Activated T-helper 1 cell treated with anti-CD3 and anti-CD28 coated beads, Interleukin-2, amount 50 U/mL, for 16 hours (primary cell): ENCODE measurements at places on chromosomes 11 and 22.

DNA sequence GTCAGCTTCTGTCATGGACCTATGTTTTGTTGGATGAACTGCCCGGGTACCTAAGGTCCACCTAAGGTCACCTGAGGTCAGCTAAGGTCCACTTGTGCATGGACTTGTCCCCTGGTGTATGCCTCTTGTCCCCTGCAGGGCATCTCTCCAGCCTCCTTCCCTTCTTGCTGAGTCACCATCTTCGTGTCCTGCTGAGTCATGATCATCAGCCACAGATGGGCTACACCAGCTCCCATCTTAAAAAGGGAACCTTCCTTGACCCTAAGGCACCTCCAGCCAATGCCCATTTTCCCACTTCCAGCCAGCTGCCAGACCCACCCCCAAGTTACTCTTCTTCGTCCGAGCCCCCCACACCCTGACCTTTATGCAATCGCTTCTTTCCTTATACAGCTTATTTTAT, 544.9 kb downstream of the TBC1D22A start:
- no peak for DNase-seq

DNA sequence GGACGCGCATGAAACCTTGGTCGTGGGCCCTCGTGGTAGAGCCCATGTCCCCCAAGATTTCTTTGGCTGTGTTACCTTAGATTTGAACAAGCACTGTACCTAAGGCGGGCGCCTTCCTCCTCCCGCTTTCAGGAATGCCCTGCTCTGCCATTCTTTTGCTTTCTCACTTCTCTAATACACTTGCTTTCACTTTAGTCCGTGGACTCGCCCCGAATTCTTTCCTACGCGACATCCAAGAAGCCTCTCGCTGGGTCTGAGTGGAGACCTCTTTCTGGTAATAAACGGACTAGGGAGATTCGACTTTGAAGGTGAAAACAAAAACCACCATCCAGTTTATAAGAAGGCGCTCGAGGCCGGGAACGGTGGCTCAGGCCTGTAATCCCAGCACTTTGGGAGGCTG, 1.2 kb upstream of the NUP50 start:
- DNase-seq = no peak

DNA sequence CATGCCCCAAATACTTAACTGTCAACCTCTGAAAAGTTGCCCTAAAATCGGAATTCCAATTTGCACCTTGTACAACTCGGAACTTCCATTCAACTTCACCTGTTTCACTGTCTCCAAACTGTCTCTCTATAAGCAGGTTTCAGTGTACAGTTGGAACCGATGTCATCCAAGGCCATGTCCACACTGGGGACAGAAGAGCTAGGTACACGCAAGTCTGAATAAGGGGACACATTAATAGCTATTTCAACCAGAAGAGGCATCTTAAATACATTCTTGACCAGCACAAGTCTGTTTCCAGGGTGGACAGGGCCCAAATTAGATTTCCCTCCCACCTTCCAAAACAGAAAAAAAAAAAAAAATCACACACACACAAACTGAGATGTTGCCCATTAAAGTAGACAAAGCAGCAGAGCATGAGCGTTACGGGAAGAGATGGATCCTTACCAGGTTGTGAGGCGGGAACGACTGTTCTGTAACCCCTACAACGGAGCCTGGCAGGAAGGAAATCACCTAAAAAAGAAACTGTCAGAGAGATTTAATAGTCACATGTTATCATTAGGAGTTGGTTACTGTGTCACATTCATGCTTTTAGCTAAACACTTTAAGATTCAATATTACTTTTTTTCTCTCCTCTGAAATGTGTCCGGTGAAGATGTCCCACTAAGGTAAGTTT, 1.7 kb downstream of the CREBZF start:
- no peak for DNase-seq

DNA sequence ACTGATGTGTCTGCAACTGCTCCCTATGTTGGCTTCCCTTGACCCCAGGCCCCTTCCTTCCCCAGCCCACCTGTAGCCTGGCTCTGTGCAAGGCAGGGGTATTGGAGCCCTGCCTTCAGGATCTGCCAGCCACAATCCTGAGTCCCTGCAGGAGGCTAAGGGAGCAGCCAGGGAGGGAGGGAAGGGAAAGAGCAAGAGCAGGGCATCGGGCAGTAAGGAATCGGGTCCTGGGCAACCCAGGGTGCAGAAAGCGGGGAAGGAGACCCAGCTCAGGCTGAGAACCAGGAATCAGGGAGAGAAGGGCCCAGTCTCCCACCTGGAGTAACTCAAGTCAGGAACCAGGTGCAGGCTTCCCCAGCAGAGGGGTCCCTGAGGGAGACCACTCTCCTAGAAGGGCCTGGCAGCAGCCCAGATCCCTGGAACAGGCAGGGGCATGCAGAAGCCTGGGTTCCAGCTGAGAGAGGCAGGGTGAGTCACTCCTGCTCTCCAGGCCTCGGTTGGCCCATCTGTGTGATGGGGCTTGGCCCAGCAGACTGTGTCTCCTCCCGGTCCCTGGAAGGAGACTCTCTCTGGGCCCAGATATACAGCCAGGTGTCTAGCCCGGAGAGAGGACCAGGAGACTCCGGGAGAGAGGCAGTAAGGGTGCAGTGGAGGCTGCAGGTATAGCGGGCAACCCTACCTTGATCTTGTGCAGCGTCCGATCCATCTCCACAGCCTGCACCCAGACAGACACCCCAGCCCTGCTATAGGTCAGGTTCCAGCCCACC, 13.4 kb downstream of the STARD10 start:
- no peak for DNase-seq

GRCh38 chr11:71929491-71929890, 645 bp downstream of the RNF121 start:
- DNase-seq = no peak

- no peak for DNase-seq
Measured at GRCh38 chr22:30309951-30310741, 16.6 kb downstream of the TBC1D10A start.

DNA sequence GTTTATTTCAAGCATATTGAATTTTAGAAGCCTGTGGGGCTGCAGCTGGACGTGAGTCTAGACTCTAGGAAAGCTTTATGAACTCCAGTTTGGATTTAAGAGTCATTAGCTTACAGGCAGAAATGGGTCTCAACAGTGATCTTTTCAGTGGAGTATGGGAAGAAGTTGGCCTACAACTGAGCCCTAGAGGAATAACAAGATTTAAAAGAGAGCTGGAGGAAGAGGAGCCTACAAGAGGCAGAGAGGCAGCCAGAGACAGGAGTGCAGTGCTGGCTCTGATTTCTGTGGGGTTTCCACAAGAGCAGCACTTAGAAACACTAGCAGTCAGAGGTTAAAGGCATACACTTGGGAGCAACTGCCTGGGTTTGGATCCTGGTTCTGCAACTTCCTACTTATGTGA, 17.9 kb downstream of the APOL5 start:
- no peak for DNase-seq

DNA sequence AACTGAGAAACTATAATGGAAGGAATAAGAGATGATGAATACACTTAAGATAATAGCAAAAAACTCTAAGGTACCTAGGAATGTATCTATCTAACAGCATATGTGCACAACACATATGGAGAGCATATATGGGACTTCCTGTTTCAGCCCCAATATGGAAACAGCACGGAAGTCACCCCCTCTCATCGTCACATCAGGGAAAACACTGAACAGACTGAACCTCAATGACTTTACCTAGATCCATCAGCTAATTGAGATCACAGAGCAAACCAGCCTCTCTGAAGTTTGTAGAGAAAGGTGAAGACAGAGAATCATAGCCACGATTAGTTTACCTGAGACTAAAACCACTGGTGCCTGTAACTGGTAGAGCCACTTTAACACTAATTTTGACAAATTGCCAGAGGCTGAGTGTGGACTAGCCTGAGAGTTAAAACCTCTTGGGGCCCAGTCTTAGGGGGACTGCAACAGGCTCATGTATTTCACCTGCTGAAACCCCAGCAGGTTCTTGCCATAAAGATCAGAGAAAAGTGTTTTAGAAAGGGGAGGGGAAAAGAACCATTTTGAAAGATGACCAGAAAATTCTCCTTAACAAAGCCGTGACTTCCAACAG, 722.6 kb downstream of the TBC1D22A start:
- DNase-seq = no peak

DNA sequence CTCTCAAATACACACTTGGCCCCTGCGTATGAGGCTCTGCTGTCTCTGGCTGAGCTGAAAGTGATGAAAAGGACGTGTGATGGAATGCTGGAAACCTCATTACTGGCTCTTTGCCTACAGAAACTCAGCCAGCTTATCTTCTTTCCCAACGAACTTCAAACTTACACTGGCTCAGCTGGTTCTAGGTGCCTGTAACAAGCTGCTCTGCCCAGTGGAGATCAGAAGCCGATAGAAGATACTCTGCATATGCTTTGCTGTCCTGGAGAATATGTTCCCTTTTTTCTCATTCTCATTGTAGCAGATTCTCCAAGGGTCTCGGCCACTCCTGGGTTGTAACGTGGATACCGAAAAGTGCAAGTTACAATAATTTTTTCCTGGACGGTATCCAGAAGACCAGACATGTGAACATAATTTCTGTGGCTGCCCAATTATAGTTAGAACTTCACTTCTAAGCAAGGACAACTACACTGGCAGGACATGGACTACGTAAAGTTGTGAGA, 405.3 kb upstream of the CCDC90B start:
- no peak for DNase-seq

DNA sequence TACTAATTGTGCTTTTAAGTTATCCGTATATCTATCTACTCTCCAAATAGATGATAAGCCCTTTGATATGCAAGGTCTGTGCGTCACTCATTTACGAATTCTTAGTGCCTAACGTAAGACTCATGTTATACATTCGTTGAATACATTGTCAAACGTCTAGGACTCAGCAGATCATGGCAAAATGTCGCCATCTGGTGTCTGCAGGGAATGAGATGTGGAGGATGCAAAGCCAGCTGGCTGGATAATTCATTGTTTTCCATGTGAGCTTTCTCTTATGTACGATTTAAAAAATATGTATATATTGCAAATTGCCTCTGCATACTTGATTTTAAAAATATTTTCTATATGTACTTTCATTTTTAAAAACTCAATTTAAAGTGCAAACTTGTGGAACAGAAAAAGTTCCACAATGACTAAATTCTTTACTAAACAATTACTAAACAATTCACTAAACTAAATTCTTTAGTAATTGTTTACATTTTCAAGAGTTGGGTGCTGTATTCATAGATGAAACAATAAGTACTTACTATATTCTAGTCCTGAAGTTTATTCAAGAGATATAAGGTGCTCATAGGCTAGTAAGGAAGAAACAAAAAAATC, 33.8 kb downstream of the ZNF202 start:
- DNase-seq = no peak

GRCh38 chr11:118232659-118233058, 7.8 kb upstream of the JAML start:
- DNase-seq = no peak

- no peak for DNase-seq
Measured at GRCh38 chr11:128416976-128417375, 170.4 kb downstream of the ETS1 start.

DNA sequence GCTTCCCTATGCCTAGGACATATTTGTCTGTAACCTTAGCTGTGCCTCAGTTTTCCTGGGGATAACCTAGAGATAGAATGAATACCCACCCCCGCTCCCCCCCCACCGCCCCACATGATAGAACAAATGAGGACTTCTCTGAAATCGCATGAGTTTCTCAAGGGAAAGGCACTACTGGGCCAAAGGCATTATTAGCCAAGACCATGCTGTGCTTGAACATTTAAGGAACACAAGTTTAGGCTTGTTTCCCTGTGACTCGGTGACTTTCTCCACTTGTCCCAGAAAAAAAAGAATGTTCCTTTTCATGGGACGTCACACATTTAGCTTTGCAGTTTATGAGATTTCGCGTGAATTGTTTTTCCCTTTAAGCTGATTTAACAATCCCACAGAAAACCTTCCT, 51.4 kb upstream of the CRTAM start:
- DNase-seq = no peak

GRCh38 chr22:19709063-19709769, 5.1 kb upstream of the SEPTIN5 start:
- no peak for DNase-seq

- DNase-seq = no peak
Measured at GRCh38 chr11:12106501-12106900, 3.9 kb upstream of the MICAL2 start.

GRCh38 chr11:87366763-87367405, 329.1 kb downstream of the TMEM135 start:
- DNase-seq = no peak

DNA sequence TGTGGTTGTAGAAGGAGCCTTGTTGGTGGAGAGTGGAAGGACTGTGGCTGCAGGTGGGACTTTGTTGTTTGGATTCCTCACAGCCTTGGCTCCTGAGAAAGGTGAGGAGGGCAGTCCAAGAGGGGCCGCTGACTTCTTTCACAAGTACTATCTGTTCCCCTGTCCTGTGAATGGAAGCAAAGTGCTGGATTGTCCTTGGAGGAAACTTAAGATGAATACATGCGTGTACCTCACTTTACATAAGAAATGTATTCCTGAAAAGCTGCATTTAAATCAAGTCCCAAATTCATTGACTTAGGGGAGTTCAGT, 2.4 kb downstream of the FUT4 start:
- no peak for DNase-seq

DNA sequence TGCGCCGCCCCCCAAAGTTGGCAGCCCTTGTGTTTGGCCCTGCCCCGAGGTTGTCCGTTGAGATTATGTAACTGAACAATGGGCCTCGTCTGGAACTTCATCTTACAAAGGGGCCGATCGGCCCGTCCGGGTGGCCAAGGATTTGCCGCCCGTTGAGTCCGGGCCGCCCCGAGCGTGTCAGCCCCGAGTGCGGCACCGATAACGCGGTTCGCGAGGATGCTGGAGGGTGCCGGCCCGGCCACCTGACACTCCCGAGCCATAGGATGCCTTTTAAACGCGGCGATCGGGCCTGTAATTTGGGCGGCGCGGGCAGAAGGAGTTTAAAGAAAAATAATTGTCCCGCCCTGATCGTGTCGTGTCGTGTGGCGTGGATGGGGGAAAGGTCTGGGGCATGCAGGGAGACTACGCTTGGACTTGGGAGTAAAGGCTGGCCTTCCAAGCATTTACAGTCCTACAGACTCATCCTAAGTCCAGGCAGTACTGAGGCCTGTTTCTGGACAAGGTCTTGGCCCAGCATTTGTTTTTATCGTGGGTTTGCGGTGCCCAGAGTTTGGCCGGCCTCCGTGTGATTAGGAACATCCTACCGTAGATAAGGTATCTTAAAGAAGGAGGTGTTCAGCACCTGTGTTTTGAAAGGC, 1.3 kb downstream of the WEE1 start:
- peak; percentile 9 for DNase-seq

- DNase-seq = no peak
Measured at GRCh38 chr22:37501610-37502341, 15.6 kb upstream of the MFNG start.

GRCh38 chr11:76799066-76799804, 16.1 kb downstream of the TSKU start:
- DNase-seq = peak; percentile 51
